ENCODE measurements at places on chromosomes 5 and 9.
A peak's percentile ranks its signal among the peaks of the same experiment; 100 is the strongest.

DNA sequence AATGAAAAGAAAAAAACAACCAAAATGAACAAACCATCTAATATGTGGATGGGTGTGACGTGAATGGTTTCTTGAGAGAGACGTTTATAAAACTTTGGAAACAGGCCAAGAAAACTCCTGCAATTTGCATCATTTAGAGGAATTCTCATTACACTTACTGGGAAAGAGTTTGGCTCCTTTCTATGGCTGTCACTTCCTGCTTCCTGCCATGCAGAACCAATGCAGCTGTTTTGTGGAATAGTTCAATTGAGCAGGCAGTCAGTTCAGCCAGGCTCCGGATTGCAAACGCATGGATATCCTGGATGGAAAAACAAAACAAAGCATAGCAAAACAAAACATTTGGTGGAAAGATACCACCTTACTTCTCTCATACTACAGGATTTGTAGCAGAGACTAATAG is 36.6 kb downstream of the FAM114A2 start:
- DNase-seq, result no peak

DNA sequence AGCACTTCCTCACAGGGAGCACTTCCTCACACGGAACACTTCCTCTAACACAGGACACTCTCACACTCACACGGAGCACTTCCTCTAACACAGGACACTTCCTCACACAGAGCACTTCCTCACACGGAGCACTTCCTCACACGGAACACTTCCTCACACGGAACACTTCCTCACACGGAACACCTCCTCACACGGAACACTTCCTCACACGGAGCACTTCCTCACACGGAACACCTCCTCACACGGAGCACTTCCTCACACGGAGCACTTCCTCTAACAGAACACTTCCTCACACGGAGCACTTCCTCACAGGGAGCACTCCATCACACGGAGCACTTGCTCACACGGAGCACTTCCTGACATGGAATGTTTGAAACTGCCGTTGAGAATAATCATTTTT is 13.4 kb downstream of the POMT1 start:
- no peak for DNase-seq

DNA sequence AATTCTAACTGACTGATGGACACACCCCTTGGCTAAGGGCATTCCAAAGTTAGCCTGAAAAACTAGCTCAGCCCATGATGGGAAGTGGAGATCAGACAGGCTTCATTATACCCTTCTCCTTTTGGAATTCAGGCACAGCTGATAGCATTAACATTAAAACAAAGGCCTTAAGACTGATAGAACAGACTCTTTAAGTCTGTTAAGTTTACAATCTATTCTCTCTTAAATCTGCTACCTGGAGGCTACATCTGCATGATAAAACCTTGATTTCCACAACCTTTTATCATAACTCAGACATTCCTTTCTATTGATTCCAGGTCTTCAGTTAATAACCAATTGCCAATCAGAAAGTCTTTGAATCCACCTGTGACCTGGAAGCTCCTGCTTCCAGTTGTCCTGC is 281.4 kb downstream of the TUSC1 start:
- DNase-seq, result no peak

GRCh38 chr5:13640270-13640669 is 304.2 kb downstream of the DNAH5 start:
- DNase-seq, result no peak

- peak; percentile 35 for DNase-seq
Observed at GRCh38 chr5:180525399-180525798, 31.2 kb downstream of the CNOT6 start.

- no peak for DNase-seq
Observed at GRCh38 chr5:120818128-120818527, 354.0 kb downstream of the PRR16 start.

DNA sequence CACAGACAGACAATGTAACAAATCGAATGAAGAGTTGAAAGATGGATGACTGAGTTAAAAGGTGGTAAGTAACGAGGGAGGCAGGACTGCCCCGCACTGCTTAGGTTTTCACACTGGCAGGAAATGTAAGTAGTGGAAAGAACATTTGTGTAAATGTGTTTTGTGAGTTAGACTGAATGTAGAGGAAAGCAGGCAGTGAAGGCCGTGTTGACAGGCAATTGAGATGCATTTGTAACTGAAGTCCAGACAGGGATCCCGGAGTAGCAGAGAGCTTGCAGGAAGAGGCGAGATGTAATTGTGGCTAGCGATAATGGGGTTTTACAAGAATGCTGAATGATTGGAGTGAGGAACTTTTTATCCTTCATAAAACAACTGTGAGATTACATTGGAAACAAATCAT is 20.0 kb upstream of the SH3PXD2B start:
- DNase-seq, result no peak

GRCh38 chr5:81238460-81238859 is 5.3 kb downstream of the CKMT2 start:
- DNase-seq, result no peak

Measured in hematopoietic multipotent progenitor cell treated with erythropoietin and hydrocortisone succinate and interleukin-3 and kit ligand, for 6 days (in vitro differentiated cells).